Effector memory CD4-positive, alpha-beta T cell (primary cell): ENCODE measurements at places on chromosomes 16 and 17.

GRCh38 chr16:12679660-12680272 is 123.9 kb downstream of the CPPED1 start:
- no peak for DNase-seq

DNA sequence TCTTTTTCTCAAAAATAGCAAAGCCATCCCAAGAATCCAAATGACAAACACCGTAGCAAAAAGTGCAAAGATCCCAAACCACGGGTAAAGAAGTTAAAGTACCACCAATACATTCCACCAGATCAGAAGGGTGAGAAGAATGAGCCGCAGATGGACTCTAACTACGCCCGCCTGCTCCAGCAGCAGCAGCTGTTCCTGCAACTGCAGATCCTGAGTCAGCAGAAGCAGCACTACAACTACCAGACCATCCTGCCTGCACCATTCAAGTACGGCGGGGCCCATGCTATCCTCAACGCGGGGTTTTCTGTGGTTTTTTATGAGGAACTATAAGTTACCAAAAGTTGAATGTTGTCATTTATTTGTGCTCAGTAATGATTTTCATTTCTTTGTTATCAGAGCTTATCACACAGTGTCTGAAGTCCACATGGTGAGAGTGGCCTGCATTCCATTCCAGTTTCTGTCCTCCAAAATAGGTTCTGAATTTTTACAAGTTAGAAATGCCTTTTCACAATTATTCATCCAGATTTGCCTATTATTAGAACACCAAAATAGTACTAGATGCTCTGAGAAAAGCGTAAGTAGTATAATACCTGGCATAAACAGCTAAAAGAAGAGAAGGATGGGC is 169.2 kb downstream of the MRTFB start:
- no peak for DNase-seq

- no peak for DNase-seq
These were observed 8.0 kb upstream of the SPNS2 start for GRCh38 chr17:4490637-4491061.

DNA sequence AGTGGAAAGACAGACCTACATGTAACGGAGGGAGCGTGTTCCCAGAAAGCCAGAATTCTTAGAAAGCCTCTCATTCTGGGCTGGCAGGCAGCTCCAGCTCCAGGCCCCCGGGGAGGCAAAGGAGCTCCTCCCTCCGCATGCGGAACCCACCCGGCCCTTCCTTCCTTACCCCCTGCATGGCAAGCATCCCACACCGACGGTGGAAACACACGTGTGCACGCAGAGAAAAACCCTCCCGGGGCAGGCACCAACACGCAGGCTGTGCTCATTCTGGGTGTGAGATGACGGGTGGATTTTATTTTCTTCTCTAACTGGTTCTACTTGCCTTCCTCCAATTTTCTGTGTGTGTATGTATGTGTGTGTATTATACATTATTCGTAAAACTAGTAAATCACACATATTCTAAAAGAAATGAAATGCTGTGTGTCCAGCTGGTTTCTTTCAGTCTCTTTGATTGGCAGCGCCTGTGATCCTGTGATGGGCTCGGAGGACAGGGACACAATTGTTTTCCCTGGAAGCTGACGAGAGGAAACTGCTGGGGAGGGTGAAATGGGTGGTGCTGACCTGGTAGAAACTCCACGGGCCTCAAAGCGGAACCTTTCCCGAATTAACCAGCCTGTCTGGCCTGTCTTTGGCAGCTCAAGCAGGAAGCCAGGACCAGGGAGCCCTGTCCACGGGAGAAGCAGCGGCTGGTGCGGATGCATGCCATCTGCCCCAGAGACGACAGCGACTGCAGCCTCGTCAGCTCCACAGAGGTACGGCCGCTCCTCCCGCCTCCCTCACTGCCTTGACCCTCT is 22.2 kb downstream of the CARD14 start:
- no peak for DNase-seq

DNA sequence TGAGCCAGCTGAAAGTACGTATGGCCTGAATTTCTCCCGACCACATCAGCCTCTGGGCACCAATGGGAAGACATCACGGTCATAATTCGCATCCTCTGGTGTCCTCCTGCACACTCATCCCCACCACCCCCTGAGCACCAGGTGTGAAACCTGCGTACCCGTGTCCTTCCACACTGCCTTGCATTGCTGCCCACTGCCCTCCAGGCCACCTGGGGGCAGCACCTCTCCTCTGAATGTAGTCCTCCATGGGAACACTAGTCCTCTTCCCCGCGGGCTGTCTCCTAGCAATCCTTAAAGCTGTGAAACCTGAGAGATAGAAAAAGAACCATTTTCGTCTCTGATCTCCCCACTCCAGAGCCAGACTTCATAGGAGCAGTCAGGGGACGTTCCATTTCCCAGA is 125.5 kb downstream of the ZNF18 start:
- no peak for DNase-seq

DNA sequence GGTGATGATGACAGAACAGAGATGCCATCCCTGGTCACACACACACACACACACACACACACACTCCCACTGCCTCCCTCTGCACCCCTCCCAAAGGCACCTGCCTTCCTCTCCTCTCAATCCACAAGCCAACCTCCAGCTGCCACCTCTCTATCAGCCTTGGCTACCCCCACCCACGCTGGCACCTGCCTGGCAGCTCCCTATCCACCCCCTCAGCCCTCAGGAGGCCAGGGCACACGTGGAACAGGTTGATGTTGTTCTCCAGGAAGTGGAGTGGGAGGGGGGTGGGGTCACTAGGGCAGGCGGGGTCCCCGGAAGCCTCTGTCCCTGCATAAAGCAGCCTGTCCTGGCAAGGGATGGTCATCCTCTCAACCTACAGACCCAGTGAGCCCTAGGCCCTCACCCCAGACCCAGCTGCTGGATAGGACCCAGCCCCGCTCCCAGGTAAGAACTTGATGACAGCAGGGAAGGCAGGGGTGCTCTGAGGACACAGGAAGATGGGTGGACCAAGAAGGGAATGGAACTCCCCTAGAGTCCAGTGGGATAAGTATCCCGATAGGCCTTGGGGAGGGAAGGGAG is at the start of gene GSDMA:
Gene GSDMA, plus strand, starts transcription at position 363 of the 579 bp plus-strand sequence. CDS start 2,684 bp downstream, outside the sequence.
- DNase-seq, result no peak

- peak; percentile 83 for DNase-seq
These were observed at the start of gene ZNF263 for GRCh38 chr16:3282730-3283542. ZNF263 (plus strand) TSS chr16:3283491; CDS start chr16:3283819, 328 bp downstream.

DNA sequence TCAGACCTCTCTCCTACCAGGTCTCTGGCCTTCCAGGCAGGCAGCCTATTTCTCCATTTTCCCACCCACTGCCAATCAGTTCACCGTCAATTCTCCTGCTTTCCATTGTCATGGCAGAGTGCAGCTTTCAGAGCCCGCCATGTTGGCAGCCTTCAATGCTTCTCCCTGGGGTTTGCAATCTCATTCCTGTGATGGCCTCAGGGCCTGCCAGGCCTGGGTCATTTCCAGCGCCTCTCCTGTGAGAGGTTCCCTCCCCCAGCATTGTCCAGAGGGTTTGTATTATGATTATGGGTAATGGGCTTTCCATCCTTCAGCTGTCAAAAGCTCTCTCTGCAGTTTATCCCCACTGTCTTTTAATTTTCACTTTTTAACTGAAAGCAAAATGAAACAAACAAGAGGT is 716.6 kb upstream of the CDH8 start:
- no peak for DNase-seq

DNA sequence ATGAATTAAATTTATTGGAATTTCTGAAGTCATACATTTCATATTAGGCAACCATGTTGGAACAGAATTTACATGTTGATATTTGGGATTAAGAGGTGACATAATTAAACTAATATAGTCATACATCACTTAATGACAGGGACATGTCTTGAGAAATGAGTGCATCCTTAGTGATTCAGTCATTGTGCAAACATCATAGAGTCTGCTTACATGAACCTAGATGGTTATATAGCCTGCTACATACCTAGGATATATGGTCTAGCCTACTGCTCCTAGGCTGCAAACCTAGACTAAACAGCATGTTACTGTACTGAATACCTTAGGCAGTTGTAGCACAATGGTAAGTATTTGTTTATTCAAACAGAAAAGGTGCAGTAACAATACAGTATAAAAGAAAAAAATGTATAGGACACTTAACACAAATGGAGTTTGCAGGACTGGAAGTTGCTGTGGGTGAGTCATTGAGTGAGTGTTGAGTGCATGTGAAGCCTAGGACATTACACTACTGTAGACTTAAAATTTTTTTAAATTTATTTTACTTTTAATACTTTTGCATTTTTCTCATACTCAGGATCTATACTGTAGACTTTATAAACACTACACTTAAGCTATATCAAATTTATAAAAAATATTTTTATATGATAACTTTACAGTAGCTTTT is 85.6 kb downstream of the OMG start:
- DNase-seq, result no peak

GRCh38 chr16:87855852-87856715 is 13.2 kb downstream of the SLC7A5 start:
- no peak for DNase-seq

DNA sequence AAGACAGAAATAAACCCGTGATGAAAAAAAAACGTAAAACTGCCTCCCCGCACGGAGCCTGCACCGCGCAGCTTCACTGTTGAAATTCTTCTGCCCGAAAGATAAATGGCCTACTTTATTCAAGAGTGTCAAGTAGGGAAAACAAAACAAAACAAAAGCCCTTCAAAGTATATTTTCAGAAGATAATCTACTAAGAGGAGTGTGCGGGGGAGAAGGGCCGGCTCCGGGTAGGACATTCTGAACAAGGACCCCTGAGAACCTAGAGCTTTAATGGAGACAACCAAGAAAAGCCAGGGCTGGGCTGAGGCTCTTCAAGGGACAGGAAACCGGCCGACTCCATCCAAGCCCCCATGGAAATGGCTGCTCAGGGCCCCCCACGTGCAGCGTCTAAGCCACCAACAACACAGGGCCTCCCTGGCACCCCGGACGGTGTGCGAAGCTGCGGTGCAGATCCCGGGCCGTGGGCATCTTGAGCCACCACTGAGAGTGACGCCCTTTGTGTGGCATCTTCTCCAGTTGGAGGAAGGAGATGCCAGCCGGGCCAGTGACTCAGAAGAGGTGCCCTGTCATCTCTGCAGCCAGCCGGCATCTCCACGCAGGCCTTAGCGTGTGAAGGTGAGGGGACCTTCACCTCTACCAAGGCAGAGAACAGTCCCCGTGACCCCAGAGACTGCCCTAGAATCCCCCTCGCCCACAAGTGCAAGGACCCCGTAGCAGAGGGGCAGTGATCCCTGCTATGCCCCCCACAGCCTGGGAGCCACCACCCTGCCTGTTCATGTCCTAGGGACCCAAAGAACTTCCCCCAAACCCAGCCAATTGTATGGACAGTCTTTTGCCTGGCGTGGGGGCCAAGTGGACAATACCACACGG is 250.8 kb downstream of the C16orf95 start:
- DNase-seq, result no peak

DNA sequence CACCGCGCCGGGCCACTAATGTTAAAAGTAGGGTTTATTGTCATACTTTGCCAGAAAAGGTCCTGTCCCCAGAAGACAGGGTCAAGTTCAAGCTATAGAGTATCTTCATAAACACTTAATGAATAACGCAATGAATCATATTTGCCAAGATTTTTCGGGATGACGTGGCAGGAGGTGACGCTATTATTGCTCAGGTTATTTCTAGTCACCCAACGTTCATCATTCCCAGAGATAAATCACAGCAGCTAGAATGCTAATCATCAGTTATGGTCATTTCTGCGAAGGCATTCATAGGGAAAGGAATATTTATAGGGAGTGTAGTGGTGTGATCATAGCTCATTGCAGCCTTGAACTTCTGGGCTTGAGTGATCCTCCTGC is 2.0 kb downstream of the TMC5 start:
- DNase-seq, result no peak

DNA sequence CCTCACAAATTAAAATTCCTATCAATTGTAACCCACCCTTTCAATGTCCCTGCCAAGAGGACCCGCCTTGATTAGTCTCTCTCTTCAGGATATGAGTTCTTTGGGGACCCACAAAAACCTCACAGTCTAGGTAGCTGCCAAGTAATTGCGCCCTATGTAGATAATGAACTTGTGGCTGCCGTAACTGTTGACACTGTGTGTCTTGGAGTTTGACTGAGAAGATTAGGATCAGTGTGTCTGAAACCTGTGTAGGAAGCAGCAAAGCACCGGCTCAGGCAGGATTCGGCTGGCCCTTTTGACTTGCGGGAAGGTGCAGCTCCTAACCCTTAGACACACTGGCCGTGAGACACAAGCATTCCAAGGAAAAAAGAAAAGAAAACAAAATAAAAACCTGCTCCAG is 17.8 kb upstream of the SLC6A4 start:
- DNase-seq, result no peak

DNA sequence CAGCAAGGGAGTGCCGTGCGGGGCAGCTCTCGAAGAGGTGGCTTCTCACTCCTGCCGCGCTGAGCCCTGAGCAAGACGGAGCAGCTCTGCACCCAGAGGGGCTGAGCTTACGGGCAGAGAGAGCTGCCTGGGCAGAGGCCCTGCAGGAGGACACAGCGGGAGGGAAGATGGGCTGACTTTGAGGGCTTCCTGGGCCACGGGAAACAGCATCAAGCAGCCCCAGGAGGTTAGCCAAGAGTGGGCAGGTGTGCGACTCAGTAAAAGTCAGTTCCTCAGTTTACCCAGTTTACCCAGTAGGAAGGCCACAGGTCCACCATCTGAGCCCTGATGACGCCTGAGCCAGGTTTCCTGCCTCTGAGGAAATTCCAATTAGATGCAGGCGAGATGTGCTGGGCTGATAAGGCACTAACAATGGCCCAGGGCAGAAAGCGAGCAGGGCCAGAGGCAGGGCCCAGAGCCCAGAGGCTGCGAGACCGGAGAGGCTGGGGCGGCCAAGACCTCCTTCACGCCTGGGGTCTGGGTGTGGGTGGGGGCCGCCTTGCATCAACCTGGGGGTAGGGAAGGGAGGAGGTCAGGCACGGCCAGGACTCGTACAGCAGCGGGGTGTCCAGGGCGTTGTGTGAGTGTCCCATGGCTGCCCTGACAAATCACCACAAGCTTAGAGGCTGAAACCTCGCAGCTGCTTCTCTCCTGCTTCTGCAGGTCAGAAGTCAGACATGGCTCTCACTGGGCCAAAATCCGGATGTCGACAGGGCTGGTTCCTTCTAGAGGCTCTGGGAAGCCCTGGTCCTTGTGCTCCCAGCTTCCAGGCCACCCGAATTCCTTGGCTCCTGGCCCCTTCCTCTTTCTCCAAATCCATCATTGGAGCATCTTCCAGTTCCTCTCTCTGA is 32.0 kb upstream of the CIBAR2 start:
- DNase-seq, result no peak

DNA sequence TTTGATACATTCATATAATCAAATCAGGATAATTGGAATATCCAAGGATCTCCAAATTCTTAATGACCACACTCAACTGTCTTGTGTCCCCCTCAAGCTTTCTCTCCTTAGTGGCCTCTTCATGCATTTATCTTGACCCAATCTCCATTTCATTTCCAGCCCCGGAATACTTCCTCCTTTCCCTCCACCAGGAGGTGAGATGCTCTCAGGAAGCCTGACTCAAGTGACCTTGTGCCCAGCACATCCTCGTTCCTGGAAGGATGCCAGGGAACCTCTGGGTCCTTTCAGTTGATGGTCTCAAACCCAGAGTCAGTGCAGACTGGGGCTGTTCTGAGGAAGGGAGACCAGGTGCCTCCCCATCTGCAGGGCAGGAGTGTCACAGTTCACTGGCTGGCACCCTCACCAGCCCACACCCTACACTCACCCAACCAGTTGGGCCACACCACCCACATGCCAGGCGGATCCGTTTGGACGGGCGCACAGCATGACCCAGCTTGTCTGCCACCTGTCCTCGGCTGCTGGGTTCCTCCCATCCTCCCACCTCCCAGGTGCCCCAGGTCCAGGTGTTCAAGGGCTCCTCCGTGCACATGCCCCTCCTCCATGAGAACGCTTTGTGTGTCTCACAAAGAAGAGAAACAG is 14.0 kb upstream of the EMP2 start:
- DNase-seq, result no peak
